ENCODE measurements at places on chromosomes 1 and 21.

DNA sequence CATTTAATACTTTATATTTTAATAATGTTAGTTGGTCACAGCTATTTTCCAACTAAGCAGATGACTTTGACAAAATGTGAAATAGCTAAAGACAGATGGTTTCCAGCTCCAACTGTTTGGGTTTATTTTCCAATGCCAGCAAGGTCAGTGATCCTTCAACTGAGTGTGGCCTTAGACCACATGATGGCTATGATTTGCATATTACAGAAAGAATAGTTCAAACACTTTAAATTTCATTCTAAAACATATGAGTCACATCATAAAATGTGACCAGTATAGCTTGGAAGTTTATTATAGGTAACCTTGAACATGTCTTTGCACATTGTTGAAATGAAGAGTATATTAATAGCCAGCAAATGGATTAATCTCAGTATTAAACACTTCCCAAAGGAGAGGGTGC lies 454.0 kb upstream of the C1orf87 start:
- no peak overlapping the region for H3K4me3 ChIP-seq
- H3K4me1 ChIP-seq = no peaks in the 10 kb centered on the region
- H3K27ac ChIP-seq = no peak overlapping the region
- no peak for DNase-seq
- no peaks in the 10 kb centered on the region for H3K27me3 ChIP-seq

- H3K27ac ChIP-seq = no peak overlapping the region
- H3K4me3 ChIP-seq = no peak overlapping the region
Observed at GRCh38 chr1:64196074-64196870, 7.2 kb upstream of the UBE2U start.

DNA sequence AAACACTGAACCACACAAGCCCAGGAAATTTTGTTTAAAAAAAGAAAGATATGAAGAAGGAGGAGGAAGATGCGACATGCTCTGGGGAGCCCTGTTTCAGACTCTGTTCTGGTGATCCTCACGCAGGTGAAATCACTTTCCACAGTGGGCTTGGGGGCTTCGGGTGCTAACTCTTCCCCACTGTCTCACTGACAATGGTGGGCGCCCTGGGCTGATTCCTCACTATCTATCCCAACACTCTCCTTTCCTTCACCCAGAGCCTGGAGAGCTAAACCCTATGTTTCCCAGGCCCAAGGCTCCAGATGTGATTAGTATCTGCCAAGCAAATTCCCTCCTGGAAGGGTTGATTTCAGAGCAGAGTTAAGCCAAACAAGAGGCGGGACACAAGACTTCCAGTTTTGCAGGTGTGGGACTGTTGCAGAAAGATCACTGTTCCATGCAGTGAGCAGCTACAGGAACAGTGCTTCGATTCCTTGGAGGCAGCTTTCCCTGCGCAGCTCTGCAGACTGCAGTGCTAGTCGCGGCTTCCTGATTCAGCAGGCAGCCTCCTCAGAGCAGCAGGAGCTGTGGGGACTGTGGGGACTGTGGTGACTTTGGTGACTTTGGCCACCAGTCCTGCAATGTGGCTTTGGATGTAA lies 168.3 kb downstream of the RHOU start:
- H3K27ac ChIP-seq = no peak overlapping the region
- H3K27me3 ChIP-seq = peaks cover 20% of the 10 kb centered on the region
- DNase-seq = no peak
- H3K4me1 ChIP-seq = no peaks in the 10 kb centered on the region
- no peak overlapping the region for H3K4me3 ChIP-seq

GRCh38 chr1:243850202-243850451 lies at the start of gene AKT3:
TSS of gene AKT3 (minus strand) at chr1:243850243. CDS start at chr1:243843170, 7,073 bp downstream.
- H3K27ac ChIP-seq = peak within 1 kb of the TSS; percentile 82
- H3K4me1 ChIP-seq = peaks cover 23% of the 10 kb centered on the region
- DNase-seq = no peak

DNA sequence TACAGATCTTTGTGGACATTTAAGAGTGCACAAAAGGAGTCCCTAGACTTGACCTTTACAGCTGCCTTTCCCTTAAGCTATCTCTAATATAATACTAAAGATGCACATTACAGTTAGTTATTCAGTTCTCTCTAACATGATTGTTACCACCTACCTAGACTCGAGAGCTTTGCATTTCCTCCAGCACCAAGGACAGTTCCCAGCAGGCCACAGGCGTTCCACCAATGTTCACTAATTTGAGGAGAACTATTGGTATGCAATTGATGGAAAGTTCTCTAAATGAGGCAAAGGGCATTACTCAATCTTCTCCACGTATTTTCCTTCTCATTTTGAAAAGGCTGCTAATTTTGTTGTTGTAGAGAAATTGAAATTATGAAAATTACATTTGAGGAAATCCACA lies 5.4 kb upstream of the NTNG1 start:
- H3K4me3 ChIP-seq = no peak overlapping the region
- no peak overlapping the region for H3K27ac ChIP-seq
- peak; percentile 57 for DNase-seq
- peaks cover 8% of the 10 kb centered on the region for H3K4me1 ChIP-seq
- no peaks in the 10 kb centered on the region for H3K36me3 ChIP-seq
- H3K27me3 ChIP-seq = peaks cover 29% of the 10 kb centered on the region

DNA sequence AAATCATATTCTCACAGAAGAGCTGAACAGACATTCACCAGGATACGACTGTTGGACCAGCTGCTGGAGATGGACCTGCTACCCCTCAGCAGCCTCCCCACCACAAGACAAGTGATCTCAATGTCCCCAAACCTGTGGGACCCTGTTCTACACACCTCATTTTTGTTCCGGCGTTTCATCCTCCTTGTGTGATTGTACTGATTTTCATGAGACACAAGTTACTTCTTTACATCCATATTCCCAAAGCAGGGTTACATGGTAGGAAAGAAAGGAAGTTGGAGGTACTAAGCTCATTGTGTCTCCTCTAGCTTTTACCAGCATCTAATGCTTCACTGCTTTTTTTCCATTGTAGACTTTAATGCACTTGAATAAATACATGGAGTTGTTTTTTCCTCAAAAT lies 8.7 kb downstream of the ADAMTS1 start:
- H3K36me3 ChIP-seq = peaks cover 7% of the 10 kb centered on the region
- H3K27me3 ChIP-seq = peaks cover 23% of the 10 kb centered on the region
- H3K4me1 ChIP-seq = peaks cover 49% of the 10 kb centered on the region
- no peak for DNase-seq
- no peak overlapping the region for H3K4me3 ChIP-seq

DNA sequence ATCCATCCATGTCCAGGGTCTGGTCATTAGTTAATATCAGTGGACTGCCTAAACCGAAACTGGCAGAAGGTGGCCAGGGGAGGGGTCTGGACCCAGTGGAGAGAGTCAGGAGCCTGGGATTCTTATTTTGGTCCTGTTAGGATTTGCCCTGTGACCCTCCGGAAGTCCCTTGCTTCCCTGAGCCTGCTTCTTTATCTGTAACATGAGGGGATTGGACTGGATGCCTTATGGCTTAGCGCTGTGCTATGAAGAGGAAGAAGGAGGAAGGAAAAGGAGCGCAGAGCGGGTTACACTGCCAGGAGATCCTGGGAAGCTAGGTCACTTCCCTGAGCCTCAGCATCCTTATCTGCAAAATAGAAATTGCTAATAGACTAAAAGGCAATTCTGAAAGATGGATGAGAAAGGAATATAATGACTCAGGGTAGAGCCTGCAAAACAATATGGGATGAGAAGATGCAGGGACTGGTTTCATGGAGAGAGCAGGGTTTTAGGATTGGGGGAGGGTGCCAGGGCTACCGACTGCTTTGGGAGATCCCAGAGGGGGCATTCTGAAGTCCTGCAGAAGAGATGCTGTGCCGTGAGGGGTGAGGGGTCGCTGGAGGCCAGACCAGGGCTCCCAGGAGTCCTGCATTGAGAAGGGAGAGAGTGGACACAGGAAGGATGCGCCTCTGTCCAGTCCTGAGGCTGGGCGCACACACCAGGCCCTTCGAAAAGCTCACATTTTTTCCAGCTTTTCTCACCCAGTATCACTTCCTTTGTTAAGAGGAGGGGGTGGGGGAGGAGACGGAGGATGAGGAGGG lies 460 bp upstream of the ADORA1 start:
- H3K27me3 ChIP-seq = peaks cover 90% of the 10 kb centered on the region
- H3K4me1 ChIP-seq = peaks cover 5% of the 10 kb centered on the region
- H3K4me3 ChIP-seq = no peak overlapping the region
- no peaks in the 10 kb centered on the region for H3K36me3 ChIP-seq

DNA sequence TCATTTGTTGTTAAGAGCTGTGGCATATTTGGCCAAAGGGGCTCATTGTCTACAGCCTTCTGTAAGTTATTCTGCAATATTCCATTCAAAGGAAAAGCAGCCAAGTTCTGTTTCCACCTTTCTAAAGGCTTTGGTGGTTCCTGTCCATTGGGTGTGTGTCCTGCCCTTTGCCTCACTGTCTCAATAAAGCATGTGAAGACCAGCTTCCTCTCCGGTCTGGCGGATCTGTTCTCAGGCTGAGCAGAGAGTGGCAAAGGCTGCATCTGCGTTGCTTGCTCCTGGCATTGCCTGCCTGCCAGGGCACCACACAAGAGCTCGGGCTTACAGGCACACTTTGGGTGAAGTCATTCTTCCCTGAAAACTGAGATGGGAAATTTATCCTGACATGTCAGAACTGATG lies 34.9 kb downstream of the ST6GALNAC3 start:
- H3K36me3 ChIP-seq = no peaks in the 10 kb centered on the region
- no peak overlapping the region for H3K27ac ChIP-seq
- no peaks in the 10 kb centered on the region for H3K27me3 ChIP-seq
- DNase-seq = no peak
- H3K4me1 ChIP-seq = peaks cover 10% of the 10 kb centered on the region

GRCh38 chr1:200317236-200317635 lies 92.6 kb downstream of the ZNF281 start:
- no peaks in the 10 kb centered on the region for H3K36me3 ChIP-seq
- peaks cover 16% of the 10 kb centered on the region for H3K27me3 ChIP-seq
- no peak overlapping the region for H3K4me3 ChIP-seq
- H3K4me1 ChIP-seq = no peaks in the 10 kb centered on the region
- DNase-seq = no peak

GRCh38 chr1:188668083-188668482 lies 1809.6 kb downstream of the BRINP3 start:
- H3K27ac ChIP-seq = no peak overlapping the region
- no peak overlapping the region for H3K4me3 ChIP-seq
- no peaks in the 10 kb centered on the region for H3K27me3 ChIP-seq
- no peaks in the 10 kb centered on the region for H3K4me1 ChIP-seq

GRCh38 chr1:160453443-160453842 lies 53.1 kb downstream of the VANGL2 start:
- no peak for DNase-seq
- H3K27me3 ChIP-seq = no peaks in the 10 kb centered on the region
- peaks cover 5% of the 10 kb centered on the region for H3K36me3 ChIP-seq
- H3K4me1 ChIP-seq = peaks cover 53% of the 10 kb centered on the region
- H3K27ac ChIP-seq = peak overlapping the region; percentile 2

GRCh38 chr1:47469390-47469759 lies 31.5 kb downstream of the FOXD2 start:
- no peak overlapping the region for H3K4me3 ChIP-seq
- no peak for DNase-seq
- H3K36me3 ChIP-seq = no peaks in the 10 kb centered on the region
- H3K4me1 ChIP-seq = no peaks in the 10 kb centered on the region
- H3K27ac ChIP-seq = no peak overlapping the region
- H3K27me3 ChIP-seq = peaks cover 14% of the 10 kb centered on the region

- H3K4me1 ChIP-seq = no peaks in the 10 kb centered on the region
- no peak overlapping the region for H3K4me3 ChIP-seq
- no peak for DNase-seq
- no peaks in the 10 kb centered on the region for H3K36me3 ChIP-seq
- no peak overlapping the region for H3K27ac ChIP-seq
Observed at GRCh38 chr1:230365723-230366307, 60.3 kb downstream of the PGBD5 start.

GRCh38 chr1:40753142-40753882 lies 30.3 kb upstream of the KCNQ4 start:
- DNase-seq = no peak
- peaks cover 14% of the 10 kb centered on the region for H3K4me1 ChIP-seq
- H3K4me3 ChIP-seq = no peak overlapping the region
- no peaks in the 10 kb centered on the region for H3K27me3 ChIP-seq
- H3K36me3 ChIP-seq = peaks cover 67% of the 10 kb centered on the region

GRCh38 chr1:42737257-42737656 lies 2.8 kb downstream of the CLDN19 start:
- H3K27ac ChIP-seq = no peak overlapping the region
- H3K4me1 ChIP-seq = peaks cover 10% of the 10 kb centered on the region
- peaks cover 3% of the 10 kb centered on the region for H3K27me3 ChIP-seq

DNA sequence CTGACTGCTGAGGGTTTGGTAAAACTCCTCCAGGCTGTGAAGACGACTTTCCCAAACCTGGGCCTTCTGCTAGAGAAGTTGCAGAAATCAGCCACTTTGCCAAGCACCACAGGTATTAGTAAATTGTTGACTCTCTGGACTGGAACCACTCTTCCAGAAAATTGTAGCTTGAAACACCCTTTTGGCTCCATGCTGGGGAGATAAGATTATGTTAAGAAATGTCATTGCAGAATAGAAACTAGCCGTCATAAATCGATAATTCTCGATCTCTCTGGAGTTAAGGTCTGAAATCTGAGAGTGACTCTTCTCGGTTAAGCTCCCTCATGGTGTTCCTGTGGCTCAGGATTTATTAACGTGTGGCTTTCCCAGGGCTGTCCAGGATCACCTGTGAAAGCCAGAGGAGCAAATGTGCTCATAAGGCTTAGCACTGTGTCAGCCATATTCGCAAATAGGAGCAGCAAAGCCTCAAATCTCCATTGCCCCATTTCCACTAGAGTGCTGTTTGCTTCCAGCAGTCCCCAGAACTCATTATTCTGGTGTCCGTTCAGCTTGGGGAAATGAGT lies 54.6 kb downstream of the ZBTB40 start:
- no peaks in the 10 kb centered on the region for H3K4me1 ChIP-seq
- no peak overlapping the region for H3K27ac ChIP-seq
- no peak for DNase-seq
- H3K4me3 ChIP-seq = no peak overlapping the region
- no peaks in the 10 kb centered on the region for H3K27me3 ChIP-seq
- peaks cover 21% of the 10 kb centered on the region for H3K36me3 ChIP-seq

DNA sequence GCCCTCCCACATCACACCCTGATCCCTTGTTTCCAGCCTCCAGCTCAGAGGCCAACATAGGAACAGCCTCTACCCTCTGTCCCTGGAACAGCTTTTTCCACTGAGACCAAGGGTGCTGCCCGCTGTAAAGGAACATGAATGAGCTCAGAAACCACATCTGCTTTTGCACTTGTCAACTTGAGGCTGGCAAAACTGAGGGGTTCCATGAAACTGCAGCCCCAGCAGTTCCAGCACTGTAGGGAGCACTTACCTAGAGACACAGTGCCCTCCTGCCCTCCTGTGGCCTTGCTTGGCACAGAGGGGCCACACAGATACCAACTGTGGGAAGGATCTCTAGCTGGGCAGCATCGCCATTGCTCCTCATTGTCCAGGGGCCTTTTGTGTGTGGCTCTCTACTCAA lies 51.7 kb downstream of the ITPKB start:
- peaks cover 66% of the 10 kb centered on the region for H3K36me3 ChIP-seq
- H3K27me3 ChIP-seq = no peaks in the 10 kb centered on the region
- no peak overlapping the region for H3K27ac ChIP-seq
- DNase-seq = peak; percentile 47
- H3K4me3 ChIP-seq = no peak overlapping the region

All from activated naive CD4-positive, alpha-beta T cell treated with anti-CD3 and anti-CD28 coated beads, Interleukin-2, amount 10 ng/mL, durations not matched to agents 7 days and 5 days (primary cell).